ENCODE measurements at places on chromosomes 12 and 14.

DNA sequence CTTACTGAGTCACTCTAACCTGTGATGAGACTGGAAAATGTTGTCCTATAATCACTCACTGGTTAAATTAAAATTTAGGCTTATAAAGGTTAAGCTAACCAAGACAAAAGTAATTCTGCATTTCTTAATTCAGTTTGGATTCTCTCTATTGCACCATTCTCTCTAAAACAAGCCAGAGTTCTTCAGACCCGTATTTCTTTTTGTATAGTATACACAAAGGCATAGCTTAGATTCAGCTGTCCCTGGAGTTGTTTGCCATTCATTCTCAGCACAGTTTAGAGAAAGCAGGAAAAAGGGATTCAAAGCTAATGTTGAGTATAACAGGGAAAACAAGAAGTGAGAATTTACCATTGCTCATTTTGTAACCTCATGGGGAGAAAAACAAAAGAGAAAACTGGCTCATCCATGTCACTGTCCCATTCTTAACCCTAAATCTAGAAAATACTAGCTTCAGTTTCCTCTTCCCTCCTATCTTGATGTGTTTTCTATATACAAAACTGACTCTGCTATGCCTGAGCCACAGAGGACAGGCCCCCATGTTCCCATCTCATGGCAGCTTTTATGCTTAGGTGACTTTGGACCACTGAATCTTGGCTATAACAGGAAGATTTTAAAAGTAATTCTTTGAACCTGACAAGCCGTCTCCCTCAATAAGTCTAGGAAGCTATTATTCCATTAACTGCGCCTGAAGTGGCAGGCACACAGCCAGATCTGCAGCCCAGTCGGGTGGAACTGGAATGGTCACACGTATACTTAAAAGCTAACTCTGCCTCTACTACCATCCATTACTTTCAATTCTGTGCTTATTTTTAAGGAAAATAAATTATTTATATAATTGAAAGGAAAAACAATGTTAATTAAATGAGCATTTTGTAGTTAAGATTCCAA lies 7.0 kb downstream of the AREL1 start:
- DNase-seq = no peak

DNA sequence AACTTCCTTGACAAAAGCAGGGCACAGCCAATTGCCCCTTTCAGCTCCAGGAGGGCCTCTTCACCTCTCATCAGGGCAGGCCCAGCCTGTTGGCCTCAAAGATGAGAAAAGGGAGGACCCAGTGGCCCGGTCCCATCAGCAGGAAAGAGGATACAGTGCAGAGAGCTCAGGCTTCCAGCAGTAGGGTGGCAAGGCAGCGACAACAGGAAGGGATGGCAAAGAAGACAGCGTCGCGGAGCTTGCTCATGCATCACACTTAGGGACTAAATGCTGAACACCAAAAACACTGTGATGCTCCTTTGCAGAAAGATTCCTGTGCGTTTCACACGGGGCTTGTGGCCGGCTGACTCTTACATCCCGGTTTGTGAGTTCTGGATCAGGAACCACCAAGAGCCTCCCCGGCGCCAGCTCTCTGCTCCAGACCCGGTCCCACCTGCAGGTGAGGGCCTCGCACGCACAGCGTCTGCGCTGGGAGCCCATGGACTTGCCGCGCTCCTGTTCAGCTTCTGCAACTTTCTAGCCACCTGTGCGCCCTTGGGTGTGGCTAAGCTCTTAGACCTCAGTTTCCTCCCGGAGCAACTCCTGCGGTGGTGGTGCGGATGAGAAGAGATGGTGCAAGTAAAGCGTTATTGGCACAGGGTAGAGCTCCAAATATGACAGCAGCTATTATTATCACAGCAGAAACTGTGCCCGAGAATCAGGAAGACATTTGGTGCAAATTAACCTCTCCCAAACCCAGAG lies 15.3 kb upstream of the BCL7A start:
- no peak for DNase-seq

DNA sequence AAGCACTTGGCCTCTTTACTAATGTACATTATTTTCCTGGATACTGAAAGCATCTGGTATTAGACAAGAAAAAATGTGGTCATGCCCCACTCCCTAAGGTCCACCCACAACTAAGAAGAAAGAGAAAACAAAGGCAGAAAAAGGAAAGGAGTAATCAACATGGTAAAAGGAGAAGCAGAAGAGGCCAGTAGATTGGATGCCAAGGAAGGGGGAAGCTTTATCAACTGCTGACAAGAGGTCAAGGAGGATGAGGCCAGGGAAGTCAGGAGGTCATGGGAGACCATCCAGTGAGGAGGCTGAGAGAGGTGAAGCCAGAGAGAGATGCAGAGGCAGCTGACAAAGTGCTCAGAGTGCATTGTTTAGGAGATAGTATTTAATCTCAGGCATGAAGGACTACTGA lies 383.5 kb downstream of the ZFP36L1 start:
- DNase-seq = no peak

DNA sequence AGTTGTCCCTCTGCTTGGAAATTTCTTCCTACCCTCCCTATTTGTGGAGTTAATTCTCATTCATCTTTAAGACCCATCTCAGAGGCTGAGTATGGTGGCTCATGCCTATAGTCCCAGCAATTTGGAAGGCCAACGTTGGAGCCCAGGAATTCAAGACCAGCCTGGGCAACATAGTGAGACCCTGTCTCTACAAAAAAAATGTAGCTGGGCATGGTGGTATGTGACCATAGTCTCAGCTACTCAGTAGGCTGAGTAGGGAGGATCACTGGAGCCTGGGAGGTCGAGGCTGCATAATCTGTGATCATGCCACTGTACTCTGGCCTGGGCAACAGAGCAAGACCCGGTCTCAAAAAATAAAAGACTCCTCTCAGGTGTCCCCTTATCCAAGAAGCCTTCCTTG lies 125.1 kb downstream of the SUDS3 start:
- DNase-seq = no peak

- DNase-seq = no peak
Measured at GRCh38 chr12:120529641-120530417, 871 bp upstream of the COQ5 start.

- DNase-seq = no peak
Measured at GRCh38 chr12:126483145-126484068, 1418.2 kb downstream of the AACS start.

DNA sequence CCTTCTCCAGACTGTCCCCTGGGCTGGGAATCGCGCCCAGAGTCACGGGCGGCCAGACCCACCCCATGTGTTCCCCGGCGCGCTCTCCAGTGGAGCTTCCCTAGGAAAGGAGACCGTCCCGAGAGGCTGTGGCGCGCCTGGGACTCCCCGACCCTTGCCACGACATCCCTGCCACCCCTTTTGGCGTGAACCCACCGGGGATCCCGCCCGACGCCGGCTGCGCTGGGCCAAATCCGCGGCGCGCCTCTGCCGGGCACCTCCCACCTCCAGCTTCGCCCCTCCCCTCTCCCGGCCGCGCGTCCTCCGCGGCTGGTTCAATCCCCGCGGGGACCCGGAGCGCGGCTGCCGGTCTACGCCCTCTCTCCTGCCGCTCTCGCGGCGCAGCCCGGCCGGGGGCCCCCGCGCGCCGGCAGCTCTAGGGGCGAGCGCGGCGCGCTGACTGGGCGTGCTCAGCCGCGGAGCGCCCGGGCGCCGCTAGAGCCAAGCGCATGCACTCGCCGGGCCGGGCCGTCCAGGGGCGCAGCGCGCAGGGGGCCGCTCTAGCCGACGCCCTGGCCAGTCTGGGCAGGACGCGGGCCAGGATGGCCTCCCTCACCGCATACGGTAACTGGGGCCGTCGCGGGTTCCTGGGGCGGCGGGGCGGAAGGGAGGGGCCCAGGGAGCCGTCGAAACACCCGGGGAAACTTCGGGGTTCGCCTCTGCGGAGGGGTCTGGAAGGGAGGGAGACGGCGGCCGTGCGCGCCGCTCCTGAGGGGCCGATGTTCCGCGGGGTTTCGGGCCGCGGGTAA lies 77.4 kb upstream of the ANO4 start:
- DNase-seq = no peak

DNA sequence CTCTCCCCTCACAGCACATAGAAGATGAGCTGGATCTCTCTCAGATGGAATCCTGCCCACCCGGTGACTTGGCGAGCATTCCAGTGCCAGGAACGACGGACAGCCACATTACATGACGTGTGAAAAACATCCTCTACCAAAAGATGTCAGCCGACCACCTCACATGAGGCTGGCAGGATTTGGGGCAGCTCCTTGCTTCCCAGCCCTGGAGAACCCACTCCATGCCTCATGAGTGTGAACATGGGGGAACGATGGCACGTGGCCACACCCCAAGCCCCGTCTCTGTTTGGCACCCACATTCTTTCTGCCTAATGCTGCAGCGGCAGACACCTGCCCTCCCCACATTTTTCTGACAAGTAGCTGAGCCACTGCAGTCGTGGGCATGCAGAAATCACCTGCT lies 202.5 kb downstream of the CALM1 start:
- no peak for DNase-seq

- DNase-seq = no peak
Measured at GRCh38 chr12:76417116-76417515, 68.9 kb upstream of the BBS10 start.

- DNase-seq = no peak
Measured at GRCh38 chr12:4584281-4584680, 22.3 kb downstream of the DYRK4 start.

DNA sequence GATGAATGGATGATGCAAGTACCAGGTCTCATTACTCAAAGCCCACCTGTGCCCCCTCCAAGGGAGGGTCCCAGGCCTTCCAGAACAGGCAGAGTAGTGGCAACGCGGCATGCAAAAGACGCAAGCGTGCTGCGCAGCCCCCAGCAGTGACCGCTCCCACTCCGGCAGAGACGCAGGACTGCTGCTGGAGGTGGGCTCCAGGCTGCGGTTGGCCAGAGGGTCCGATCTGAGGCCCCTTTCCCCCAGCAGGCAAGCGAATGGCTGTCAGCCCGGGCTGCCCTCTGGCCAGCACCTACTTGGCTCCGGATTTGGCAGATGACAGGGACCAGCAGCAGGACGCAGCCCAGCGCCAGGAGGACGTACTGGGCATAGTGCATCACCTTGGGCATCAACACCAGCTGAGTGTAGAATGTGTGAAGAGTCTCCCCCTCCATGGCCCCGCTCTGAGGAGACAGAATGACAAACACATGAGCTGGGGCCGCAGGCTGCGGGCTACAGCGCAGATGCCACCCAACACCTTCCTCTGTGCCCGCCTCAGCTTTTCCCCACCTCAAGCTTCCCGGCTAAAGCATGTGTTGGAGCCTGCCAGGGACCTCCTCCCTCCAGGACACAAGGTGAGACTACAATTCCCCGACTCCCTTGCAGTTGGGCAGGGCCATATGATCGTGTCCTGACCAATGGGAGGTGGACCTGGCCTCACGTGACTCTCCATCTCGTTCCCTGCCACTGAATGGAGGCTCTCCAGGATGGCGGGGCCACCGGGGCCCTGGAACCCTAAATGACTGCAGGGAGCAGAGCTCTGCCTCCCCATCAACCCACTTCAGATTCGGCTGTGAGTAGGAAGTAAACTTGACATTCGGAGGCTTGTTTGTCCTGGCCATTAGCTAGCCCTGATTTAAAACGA lies 77.4 kb downstream of the SCARB1 start:
- no peak for DNase-seq

GRCh38 chr12:66708704-66709456 lies 30.0 kb upstream of the GRIP1 start:
- DNase-seq = no peak

GRCh38 chr14:99143793-99144192 lies 128.2 kb downstream of the BCL11B start:
- DNase-seq = no peak

GRCh38 chr14:71204231-71204630 lies 297.0 kb downstream of the PCNX1 start:
- no peak for DNase-seq

GRCh38 chr14:50381823-50382287 lies 14.8 kb downstream of the CDKL1 start:
- no peak for DNase-seq

GRCh38 chr12:25320123-25321006 lies 69.6 kb upstream of the KRAS start:
- DNase-seq = no peak

- DNase-seq = no peak
Measured at GRCh38 chr14:39233680-39234326, at the start of gene MIA2. Gene MIA2, plus strand, starts transcription at chr14:39233915. Its CDS starts 200 bp downstream, at chr14:39234115.

- DNase-seq = no peak
Measured at GRCh38 chr12:42790761-42791151, 201.2 kb upstream of the PRICKLE1 start.

DNA sequence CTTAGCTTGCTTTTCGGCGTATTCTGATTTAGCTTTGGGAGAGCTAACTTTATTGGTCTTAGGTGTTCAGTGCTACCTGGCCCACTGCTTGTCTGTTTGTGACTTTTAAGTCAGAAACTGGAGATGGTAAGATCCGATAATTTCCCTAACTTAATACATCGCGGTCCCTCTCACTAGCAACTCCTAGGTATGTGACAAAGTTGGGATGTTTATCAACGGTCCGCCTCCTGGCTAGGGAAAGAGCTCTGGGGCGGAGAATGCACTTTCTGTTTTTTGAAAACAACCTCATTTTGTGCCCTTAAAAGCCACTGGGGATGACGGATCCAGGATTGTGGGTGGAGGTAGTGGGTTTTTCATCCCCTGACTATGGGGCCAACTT lies 1.2 kb downstream of the CDKN1B start:
- DNase-seq = no peak

DNA sequence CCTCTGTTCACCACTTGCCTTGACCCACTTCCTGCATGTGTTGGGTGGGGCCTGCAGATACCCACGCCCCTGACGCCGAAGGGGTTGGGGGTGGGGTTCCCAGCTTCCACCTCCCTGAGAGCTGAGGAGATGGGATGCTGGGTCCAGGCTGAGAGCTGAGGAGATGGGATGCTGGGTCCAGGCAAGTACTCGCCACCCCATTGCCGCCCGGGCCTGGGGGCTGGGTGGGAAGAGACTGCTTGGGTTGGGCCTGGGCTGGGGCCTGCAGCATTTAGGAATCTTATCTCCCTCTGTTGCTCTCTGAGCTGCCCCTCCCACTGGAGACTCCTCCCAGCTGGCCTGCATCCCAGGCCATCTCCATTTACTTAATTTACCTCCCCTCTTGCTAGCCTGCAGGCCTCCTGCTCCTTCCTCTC lies 17.4 kb downstream of the TEAD4 start:
- DNase-seq = no peak

GRCh38 chr12:87227162-87227561 lies 802.0 kb downstream of the C12orf50 start:
- DNase-seq = no peak
